ENCODE measurements at places on chromosomes 6 and 20.

DNA sequence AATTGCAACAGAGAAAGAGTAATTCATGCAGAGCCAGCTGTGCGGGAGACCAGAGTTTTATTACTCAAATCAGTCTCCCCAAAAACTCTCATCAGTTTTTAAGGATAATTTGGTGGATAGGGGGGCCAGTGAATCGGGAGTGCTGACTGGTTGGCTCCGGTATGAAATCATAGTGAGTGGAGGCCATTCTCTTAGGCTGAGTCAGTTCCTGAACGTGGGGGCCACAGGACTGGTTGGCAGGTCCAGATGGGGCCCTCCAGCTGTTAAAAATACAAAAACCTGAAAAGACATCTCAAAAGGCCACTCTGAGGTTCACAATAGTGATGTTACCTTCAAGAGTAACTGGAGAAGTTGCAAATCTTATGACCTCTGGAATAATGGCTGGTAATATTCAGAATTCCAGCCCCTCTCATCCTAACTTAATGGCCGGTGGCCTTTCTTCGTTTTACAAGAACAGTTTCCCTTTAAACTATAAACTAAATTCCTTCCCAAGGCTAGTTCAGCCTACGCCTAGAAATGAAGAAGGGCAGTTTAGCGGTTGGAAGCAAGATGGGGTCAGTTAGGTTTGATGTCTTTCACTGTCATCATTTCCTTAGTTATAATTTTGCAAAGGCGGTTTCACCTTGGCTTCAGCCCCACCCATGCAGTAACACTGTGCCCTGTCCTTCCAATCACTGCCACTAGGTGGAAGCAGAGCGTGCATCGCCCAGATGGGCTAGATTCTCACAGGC, 6.8 kb upstream of the MICA start:
- DNase-seq, result peak; percentile 71

GRCh38 chr6:155396605-155397004, 59.0 kb downstream of the NOX3 start:
- DNase-seq, result no peak

GRCh38 chr20:58892141-58892931, 39.8 kb downstream of the GNAS start:
- peak; percentile 27 for DNase-seq

DNA sequence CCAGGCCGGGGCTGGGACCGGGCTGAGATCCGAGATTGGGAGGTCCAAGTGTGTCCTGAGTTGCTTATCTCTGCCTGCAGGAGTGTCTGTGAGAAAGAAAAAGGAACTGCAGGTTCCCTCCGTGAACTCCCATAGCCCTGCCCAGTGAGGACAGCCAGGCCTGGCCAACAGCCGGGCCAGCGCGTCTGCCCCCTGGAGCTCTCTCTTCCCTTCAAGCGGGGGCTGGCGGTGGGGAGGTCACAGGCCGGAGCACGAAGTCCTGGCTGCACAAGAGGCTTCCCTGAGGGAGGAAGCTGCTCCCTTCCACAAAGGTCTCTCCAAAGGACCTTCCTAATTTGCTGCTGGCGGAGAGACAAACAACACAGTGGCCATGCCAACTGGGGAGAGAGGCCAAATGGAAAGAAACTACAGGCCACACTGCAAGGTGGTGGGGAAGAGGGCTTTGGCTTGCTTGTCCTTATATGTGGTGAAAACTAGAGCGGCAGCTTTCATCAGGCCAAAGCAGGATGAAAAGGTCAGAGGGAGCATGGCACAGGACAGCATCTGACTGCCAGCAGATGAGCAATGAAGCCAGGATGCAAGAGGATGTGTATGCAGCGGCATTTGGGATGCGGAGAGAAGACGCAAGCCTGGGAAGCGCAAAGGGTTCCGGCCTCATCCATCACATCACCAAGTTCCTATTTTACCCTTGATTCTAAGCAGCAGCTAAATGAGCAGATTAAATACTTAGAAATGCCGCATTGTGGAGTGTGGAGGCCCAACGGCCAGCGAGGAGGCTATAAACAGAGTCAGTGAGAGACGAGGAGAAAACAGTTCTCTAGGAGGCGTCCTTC, 260.0 kb downstream of the ERMARD start:
- no peak for DNase-seq

GRCh38 chr20:40506537-40506939, 182.5 kb downstream of the MAFB start:
- DNase-seq, result peak; percentile 85

GRCh38 chr20:46040902-46041535, 12.0 kb downstream of the SLC12A5 start:
- DNase-seq, result peak; percentile 14

- DNase-seq, result no peak
Measured at GRCh38 chr6:137036566-137037300, 8.0 kb downstream of the IL20RA start.

- DNase-seq, result no peak
Measured at GRCh38 chr20:64225828-64226598, 29.5 kb upstream of the PCMTD2 start.

- DNase-seq, result no peak
Measured at GRCh38 chr6:49516147-49516505, 16.4 kb downstream of the GLYATL3 start.

DNA sequence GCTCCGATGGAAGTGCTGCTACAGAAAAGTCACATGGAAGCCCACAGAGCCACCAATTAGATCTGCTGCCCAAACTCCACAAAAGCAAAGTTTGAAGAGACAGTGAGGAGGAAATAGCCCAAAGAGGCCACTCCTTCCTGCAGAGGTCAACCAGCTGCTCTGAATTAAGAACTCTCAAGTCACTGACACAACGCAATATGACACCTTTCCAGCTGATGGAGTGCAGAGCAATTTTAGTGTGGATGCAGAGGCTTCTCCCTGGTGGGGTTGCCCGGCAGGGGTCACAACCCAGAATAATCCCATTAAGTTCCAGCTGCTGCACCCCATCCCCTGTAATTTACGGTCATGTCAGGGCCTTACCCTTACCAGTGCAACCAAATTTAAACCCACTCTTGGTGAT, 361.9 kb upstream of the JARID2 start:
- no peak for DNase-seq

GRCh38 chr6:28922004-28922820, 1.6 kb downstream of the TRIM27 start:
- DNase-seq, result peak; percentile 25

DNA sequence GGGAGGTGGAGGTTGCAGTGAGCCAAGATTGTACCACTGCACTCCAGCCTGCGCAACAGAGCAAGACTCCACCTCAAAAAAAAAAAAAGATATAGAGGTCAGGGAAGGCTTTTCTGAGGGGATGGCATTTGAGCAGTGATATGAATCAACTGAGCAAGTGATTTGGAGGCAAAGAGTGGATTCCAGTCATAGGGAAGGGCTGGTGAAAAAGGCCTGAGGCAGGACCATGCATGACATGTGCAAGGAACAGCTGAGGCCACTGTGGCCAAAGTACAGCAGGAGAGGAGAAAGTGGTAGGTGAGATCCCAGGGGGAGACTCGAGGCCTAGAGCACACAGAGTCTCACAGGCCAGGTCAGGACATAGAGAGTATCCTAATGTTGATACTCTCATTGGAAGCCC, 20.1 kb upstream of the PTPRT start:
- DNase-seq, result peak; percentile 62

DNA sequence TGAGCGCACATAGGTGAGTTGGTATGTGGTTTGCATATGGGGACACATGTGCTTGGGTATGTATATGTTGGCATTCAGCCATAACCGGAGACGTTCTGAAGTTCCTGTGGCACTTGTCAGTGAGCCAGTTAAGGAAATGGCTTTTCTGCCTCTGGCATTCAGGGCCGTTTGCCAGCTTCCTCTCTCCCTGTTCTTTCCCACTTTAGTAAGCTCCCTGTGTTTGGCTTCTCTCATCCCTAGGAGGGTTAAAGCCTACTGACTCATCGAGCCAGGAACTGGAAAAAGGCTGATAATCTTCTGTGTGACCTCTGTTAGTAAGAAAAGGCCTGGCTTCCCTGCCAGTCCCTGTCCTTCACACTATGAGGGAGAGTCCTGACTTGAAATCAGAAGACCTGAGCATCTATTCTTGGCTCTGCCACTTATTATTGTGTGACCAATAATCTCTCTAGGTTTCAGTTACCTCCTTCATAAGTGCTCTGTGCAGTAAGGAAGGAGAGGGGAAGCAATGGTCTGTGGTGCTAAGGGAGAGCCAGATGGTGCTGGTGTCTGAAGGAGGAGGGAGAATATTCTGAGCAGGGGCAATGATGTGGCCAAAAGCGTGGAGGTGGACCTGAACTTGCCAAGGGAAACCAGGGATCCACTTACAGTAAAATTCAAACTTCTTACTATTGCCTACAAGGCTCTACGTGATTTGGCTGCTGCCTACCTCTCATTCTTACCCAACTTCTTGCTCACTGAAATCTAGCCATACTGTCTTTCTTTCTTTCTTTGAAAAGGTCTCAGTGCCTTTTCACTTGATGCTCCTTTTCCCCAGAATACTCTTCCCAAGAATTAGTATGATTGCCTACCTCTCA, 31.4 kb downstream of the ACSS2 start:
- no peak for DNase-seq

- DNase-seq, result no peak
Measured at GRCh38 chr6:22059126-22059525, 237.7 kb downstream of the PRL start.

DNA sequence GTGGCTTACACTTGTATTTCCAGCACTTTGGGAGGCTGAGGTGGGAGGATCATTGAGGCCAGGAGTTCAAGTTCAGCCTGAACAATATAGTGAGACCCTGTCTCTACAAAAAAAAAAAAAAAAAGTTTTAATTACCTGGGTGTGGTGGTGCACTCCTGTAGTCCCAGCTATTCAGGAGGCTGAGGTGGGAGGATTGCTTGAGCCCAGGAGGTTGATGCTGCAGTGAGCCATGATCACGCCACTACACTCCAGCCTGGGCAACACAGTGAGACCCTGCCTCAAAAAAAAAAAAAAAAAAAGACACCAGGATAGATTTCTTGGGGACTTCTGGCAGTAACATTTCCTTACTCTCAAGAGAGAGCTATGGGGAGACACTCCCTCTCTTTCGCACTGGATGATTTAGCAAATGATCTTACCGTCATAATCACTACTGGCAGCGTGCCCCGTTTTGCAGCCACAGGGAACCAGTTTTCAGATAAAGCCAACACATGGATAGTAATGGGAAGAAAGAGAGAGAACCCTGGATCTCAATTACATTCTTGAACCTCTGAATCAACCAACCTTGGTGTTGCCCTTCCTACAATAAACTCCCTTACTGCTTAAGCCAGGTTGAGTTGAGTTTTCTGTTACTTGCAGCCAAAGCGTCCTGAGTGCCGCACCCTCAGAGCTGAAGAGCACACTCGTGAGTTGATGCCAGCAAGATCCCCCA, 18.1 kb upstream of the PTPN1 start:
- DNase-seq, result no peak

- DNase-seq, result no peak
Measured at GRCh38 chr6:134584847-134585516, 267.1 kb upstream of the SGK1 start.

DNA sequence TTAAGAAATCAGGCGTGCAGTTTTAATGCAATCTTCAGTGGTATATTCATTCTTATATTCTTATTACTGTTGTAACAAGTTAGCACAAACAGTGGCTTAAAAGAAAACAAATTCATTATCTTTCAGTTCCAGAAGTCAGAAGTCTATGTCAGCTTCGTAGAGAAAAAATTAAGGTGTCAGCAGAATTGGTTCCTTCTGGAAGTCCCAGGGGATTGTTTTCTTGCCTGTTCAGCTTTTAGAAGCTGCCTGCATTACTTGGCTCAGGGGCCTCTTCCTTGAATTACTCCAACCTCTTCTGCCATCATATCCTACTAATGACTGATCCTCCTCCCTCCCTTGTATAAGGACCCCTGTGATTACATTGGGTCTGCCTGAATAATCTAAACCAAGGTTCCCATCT, 243.9 kb downstream of the ZNF217 start:
- DNase-seq, result no peak

DNA sequence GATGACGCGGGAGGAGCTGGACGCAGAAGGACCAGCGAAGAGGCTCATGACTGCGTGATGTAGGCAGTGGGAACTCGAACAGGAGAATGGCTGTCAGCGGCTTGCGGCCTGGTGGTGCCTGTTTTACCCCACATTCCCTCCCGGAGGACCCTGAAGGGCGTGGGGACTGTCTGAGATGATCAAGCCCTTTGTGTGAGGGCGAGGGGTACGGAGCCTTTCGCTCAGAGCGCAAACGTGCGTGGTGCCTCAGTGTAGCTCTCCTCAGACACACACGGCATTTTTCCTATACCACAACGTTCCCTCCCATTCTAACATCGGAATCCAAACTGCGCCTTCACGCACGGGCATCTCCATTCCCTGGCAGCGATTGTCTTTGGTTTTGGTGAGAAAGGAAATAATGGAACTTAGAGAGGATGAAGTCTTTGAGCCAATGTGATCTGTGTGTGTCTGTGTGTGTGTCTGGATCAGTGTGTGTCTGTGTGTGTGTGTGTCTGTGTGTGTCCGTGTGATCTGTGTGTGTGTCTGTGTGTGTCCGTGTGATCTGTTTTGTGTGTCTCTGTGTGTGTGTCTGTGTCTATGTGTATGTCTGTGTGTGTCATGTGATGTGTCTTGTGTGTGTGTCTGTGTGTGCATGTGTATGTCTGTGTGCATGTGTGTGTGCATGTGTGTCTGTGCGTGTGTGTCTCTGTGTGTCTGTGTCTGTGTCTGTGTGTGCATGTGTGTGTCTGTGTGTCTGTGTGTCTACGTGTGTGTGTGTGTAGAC, 5.3 kb downstream of the PTK6 start:
- no peak for DNase-seq

DNA sequence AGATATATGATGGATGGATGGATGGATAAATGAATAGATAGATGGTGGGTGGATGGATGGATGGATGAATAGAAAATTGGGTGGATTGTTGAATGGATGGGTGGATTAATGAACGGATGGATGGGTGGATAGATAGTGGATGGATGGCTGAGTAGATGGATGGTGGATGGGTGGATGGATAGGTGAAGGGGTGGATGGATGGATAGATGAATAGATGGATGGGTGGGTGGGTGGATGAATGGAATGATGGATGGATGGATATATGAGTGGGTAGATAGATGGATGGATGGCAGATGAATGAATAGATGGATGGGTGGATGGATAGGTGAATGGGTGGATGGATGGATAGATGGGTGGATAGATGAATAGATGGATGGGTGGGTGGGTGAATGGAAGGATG, 80.7 kb upstream of the NEDD9 start:
- no peak for DNase-seq

Data from trophoblast cell (in vitro differentiated cells and primary cell).